ENCODE measurements at places on chromosomes 13 and 19.

DNA sequence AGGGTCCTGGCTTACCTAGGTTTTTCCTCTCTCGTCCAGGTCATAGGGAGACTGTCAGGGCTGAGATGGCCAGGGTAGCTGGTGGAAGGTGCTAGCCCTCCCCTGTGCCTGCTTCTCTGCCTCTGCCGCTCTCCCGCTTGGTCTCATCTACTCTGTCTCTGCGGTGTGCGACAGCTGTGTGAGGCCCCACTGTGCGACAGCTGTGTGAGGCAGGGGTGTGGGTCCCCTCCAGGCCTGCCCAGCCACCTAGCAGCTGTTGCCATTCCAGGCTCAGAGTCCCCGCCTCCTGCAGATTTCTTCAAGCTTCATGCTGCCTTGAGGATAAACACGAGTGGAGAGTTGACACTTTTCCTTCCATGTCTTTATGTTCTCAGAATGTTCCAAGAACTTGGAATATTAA lies 53.0 kb downstream of the ARHGEF7 start:
- DNase-seq: no peak

- DNase-seq: no peak
These were observed 5.8 kb downstream of the KIRREL2 start for GRCh38 chr19:35862528-35862927.

DNA sequence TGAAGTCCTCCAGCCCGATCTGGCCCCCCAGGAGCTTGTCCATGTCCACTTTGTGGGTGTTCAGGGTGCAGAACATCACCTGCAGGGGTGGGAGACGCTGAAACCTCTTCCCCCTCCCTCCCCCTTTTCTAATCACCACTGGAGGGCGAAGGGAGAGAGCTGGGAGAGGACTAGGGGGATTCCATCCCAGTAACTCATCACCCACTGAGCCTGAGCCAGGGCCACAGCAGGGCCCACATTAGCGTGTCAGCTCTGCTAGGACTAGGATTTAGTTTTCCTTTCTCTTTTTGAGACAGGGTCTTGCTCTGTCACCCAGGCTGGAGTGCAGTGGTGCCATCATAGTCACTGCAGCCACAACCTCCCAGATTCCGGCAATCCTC lies 5.5 kb upstream of the PTGER1 start:
- DNase-seq: no peak

DNA sequence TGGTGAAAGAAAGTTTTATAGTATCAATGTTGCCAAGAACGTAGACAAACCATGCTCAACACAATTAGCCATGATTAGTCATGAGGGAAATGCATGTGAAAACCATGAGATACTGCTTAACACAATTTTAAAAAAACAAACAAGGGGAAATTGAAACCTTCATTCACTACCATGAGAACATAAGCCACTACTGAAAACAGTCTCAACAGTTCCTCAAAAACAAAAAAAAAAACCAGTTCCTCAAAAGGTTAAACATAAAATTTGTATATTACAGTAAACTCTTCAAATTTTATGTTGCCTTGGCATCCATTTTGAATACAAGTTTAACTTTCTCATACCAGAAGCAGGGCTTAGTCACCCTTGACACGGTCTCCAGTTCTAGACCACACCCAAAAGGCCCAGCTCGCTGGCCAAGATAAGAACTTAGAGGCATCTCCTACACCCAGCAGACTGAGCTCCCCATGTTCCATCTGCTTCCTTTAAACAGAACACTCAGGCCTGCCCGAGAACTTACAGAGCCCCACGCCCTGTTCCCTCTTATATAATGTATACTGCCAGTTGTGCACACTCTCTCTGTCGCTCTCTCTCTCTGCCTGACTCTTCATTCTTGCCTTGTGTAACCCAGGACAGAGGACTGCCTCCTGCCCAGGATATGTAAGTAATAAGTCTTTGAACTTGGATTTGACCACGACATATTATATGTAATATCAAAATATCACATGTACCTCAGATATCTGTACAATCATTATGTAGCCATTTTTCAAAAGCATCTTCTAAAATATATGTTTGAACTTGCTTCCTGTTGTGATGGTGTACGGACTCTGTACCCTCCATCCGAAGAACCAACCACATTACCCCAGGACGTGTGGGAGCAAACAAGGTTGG lies 67.4 kb downstream of the STK24 start:
- no peak for DNase-seq

- DNase-seq: no peak
These were observed 6.5 kb downstream of the ARHGEF18 start for GRCh38 chr19:7355151-7355820.

DNA sequence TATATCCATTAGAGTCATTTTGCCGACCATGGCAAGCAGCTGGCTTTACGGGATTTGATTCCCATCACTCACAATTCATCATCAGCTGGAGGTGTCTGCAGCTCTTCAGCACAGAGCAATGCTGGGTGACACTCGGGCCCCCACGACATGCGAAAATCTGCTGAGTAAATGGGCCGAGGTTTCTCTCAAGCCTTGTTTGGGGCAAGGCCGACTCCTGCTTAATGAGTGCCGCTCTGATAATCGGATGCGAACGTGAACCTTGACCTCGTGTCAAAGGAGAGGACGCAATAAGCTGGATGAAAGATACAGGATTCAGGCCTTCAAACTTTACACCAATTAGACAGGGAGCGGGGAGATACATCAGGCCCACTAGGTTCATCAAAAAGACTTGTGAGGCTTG lies 65.2 kb downstream of the GGACT start:
- DNase-seq: no peak

GRCh38 chr19:12782424-12783290 lies 7.3 kb upstream of the HOOK2 start:
- no peak for DNase-seq

DNA sequence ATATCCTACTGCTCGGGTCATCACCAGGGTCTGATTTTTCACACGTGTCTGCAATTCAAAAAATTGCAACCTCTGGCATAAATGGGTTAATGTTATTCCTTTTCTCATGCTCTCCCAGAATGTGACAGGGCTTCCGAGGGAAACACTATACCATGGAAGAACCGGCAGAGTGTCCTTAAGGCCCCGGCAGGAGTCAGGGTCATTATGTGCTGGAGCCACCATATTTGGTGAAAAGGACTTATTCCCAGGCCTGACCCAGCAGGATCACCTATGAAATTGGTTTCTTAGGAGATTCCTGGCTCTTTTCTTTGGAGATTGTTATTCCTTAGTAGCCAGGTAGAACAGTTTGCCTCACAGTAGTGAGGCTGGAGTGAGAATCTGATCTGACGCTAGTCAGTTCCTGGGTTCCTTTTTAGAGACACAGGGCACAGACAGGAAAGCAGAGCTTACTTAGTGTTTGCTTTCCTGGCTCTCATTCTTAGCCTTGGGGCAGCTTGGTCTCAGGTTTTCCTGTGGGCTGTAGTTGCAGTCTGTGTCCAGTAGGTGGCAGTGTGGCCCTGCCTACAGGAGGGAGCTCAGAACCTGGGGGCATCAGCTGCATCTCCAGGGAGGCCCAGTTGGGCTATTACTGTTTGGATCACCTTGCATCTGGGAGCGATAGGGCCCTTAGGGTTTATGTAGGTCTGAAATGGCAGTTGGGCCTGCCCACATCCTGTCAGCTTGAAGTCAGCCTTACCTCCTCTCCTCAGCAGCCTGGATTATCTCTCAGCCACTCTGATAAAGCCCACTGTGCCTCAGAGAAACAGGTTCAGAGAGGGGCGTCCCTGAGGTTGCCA lies 12.4 kb downstream of the SNRNP70 start:
- peak; percentile 79 for DNase-seq

- no peak for DNase-seq
These were observed 2.4 kb upstream of the CTU1 start for GRCh38 chr19:51110666-51110971.

GRCh38 chr13:93413972-93414717 lies 187.5 kb downstream of the GPC6 start:
- no peak for DNase-seq

GRCh38 chr13:50309882-50310594 lies 294.8 kb downstream of the KCNRG start:
- no peak for DNase-seq

GRCh38 chr19:50415661-50416033 lies 3.1 kb upstream of the SPIB start:
- no peak for DNase-seq

- DNase-seq: no peak
These were observed 25.9 kb downstream of the CLEC4M start for GRCh38 chr19:7788933-7789323.

GRCh38 chr13:23980160-23980551 lies 82.9 kb upstream of the C1QTNF9B start:
- no peak for DNase-seq

GRCh38 chr13:29105779-29106178 lies 285.6 kb downstream of the MTUS2 start:
- no peak for DNase-seq

- DNase-seq: no peak
These were observed 232.9 kb downstream of the FOXO1 start for GRCh38 chr13:40433577-40433976.

DNA sequence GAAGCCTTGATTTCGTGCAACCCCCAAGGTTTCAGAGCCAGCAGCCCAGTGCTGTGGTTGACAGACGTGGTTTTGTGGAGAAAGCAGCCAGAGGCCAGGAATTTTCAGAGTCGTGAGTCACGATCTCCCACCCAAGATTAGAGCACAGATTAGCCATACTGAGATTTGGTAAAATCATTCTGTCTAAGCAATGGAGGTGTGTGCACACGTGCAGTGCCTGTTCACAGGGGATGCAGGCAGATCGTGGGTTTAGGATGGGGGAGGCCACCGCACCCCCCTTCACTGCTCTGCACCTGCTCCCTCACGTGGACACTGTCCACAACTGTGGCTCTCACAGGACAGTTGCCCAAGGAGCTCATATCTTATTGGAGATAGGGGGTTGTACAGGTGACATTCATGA lies 46.6 kb upstream of the GPR183 start:
- DNase-seq: no peak

GRCh38 chr13:67043901-67044300 lies 186.2 kb downstream of the PCDH9 start:
- DNase-seq: no peak

- DNase-seq: no peak
These were observed 10.4 kb upstream of the JUND start for GRCh38 chr19:18291590-18292461.

- DNase-seq: peak; percentile 0
These were observed 87.3 kb downstream of the KCTD15 start for GRCh38 chr19:33883859-33884519.

DNA sequence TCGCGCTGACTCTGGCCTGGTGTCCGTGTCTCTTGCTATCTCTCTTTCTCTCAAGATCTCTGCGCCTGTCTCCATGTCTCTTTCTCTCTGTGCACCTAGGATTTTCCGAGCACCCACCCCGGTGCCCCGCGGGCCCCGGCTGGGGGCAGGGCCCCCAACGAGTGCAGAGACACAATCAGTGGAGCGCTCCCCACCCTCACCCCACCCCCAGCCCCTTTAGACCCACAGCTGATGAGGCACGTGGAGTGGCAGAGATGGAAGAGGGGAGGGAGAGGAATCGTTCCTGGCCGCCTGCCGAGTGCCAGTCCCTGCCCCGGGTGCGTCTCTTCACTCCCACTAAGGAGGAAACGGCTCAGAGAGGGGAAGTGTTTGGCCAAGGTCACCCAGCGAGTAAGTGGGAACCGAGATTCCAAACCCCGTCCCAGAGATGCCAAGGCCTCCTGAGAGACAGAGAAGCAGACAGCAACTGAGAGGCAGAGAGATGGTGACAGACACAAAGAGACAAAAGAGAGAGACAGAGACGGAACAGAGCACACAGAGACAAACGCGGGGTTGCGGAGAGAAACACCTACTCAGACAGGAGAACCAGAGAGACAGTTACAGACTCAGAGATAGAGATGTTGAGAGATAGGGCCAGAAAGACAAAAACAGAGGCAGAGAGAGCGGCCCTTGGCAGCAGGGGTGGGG lies 626 bp upstream of the BCL3 start:
- DNase-seq: peak; percentile 70

- no peak for DNase-seq
These were observed 114.8 kb downstream of the COL4A2 start for GRCh38 chr13:110421696-110422385.

- no peak for DNase-seq
These were observed 149.6 kb downstream of the TEX29 start for GRCh38 chr13:111469916-111470506.

DNA sequence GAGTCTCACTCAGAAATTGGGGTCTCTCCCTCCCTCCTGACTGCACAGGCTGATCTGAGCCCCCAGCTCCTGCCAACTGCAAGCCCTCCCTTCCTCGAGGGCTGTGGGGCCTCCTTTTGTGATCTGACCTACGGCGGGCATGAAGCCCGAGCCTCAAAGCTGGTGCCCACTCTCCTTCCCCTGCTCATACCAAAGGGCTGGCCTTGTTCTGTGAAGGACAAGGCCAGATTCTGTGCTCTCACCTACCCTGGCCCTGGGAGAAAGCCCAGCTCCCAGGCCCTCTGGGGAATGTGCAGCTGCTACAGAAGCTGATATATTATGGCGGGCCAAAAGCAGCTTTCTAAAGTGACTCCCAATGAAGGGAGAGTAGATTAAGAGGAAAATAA lies 9.0 kb upstream of the ECH1 start:
- DNase-seq: no peak

DNA sequence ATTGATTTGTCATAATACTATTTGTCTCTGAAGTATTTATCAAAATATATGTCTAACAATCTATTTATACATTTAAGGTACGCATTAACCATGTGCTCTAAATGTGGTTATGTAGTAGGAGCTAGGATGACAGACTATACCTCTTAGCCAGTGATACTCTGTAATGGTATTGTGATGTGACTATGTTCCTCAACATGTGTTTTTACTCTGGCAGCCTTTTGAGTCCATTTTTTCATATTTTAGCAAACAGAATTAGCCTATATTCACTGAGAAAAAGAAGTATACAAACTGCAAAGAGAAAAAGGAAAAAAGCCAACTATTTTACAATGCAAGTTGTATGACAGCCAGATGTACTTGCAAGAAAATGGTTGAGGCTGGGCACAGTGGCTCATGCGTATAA lies 26.7 kb downstream of the MAB21L1 start:
- no peak for DNase-seq

DNA sequence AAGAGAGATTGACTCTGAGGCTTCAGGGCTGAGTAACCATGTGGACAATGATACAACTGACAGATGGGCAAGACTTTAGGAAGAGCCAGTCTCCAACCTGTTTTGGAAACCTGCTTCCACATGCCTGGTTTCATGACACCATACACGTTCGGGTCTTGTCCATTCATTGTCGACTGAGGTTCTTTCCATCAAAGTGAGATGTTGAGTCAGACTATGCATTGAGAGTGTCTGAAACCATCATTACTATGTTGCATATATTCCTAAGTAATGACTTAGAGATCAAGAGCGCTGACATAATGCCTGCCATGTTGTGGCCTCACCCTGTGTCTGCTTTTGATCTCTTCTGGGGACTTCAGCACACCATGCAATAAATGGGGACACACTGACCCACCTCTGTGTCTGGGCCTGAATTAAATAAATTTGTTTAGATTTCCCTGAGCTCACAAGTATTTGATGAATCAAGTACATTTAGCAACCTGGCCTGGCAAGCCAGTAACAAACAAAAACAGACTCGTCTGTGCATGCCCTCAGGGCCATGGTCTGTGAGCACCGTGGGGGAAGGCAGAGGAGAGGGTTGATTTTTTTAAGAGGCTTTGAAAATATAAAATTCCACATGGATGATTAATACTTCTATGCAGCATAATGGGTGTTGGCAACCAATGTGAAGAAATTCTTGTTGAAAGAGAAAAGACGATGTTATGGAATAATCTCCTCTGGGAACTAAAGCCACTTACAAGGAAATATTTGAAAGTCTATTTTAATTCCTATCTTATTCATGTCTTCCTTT lies 49.9 kb upstream of the UBAC2 start:
- DNase-seq: no peak

Measured in NCI-H2029 treated with DMSO at 0.1 percent for 48 hours (cell line).